ENCODE measurements at places on chromosomes 12 and 14. TPM values are rescaled to one million over a fixed set of nuclear protein-coding genes. Genes with fewer than 3 reads are reported as not detected.
A peak's percentile ranks its signal among the peaks of the same experiment; 100 is the strongest.

Gene B4GALNT1
- 1.4 TPM for total RNA-seq

DNA sequence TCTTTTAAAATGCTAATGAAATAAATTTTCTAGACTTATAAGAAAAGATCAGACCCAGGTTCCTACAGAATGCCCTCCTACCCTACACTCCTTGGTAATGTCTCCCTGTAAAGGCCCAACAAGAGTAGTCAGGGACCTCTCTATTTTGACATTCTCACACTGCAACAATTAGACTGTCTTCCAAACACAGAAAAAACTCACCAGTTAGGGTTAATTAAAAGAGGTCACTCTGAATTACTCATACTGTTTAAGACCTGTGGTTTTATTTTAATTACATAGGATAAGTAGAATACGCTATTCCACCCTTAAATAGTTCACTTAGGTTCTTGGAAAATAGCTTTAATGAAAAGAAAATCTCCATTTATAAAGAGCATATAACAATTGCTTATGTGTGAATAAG is 142.4 kb downstream of the ITPR2 start:
- no peaks in the 10 kb centered on the region for H3K27me3 ChIP-seq
- peaks cover 36% of the 10 kb centered on the region for H3K36me3 ChIP-seq
- H3K4me1 ChIP-seq: peaks cover 2% of the 10 kb centered on the region
- H3K27ac ChIP-seq: no peak overlapping the region
- H3K4me3 ChIP-seq: no peak overlapping the region

DNA sequence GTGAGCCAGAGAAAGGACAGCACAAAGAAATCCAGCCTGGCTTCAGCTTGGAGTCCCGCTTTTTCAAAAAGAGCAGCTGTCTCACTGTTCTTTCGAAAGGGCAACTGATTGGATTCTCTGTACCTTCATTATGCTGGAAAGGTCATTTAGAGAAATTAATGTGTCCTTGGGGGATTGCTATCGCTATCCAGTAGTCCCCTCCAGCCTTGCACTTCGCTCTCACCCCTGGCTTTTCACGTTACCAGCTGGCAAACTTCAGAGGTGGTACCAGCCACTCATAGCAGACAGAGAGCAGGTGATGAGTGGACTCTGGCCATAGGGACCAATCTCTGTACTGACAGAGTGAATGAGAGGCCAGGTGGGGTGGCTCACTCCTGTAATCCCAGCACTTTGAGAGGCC is 11.8 kb upstream of the NUAK1 start:
- no peaks in the 10 kb centered on the region for H3K4me1 ChIP-seq
- no peak overlapping the region for H3K27ac ChIP-seq
- peaks cover 23% of the 10 kb centered on the region for H3K27me3 ChIP-seq
- no peaks in the 10 kb centered on the region for H3K36me3 ChIP-seq
- DNase-seq: no peak

GRCh38 chr14:99261912-99262787 is 9.8 kb downstream of the BCL11B start:
- peak overlapping the region; percentile 99 for H3K27ac ChIP-seq
- peaks cover 76% of the 10 kb centered on the region for H3K4me1 ChIP-seq
- peaks cover 93% of the 10 kb centered on the region for H3K36me3 ChIP-seq

DNA sequence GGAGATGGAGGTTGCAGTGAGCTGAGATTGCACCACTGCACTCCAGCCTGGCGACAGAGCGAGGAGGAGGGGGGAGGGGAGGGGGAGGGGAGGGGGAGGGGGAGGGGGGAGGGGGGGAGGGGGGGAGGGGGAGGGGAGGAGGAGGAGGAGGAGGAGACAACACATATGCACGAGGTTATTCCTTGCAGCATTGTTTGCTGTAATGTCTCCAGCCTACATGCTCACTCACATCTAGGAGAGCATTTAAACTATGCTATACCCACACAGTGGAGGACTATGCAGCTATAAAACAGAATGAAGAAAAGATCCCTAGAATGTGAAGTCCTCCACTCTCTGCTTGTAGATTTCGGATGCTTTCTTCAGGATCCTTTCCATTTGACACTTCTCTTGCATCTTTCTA is 3.5 kb upstream of the HIGD1C start:
- DNase-seq: no peak
- no peak overlapping the region for H3K27ac ChIP-seq
- no peaks in the 10 kb centered on the region for H3K4me1 ChIP-seq
- H3K36me3 ChIP-seq: no peaks in the 10 kb centered on the region
- H3K4me3 ChIP-seq: no peak overlapping the region
- no peaks in the 10 kb centered on the region for H3K27me3 ChIP-seq

Gene CEP290
- total RNA-seq: 17.0 TPM

- no peaks in the 10 kb centered on the region for H3K36me3 ChIP-seq
- no peak for DNase-seq
- no peaks in the 10 kb centered on the region for H3K4me1 ChIP-seq
- H3K4me3 ChIP-seq: no peak overlapping the region
Observed at GRCh38 chr14:51552768-51553404, 98.8 kb upstream of the FRMD6 start.

DNA sequence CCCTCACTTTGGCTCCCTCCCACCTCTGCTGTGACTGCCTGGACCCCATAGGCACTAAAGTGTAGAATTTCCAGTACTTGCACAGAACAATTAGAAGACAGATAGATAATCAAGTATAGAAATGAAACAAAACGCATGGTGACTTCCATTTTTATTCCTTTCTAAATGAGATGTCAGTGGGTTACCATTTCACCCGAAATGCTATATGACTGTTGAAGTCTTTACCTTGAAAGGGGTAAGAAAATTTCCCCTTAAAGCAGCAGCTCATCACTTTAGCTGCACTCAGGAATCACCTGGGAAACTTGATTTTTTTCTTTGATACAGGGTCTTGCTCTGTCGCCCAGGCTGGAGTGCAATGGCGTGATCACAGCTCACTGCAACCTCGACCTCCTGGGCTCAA is 12.5 kb upstream of the KSR2 start:
- H3K4me1 ChIP-seq: peaks cover 3% of the 10 kb centered on the region
- H3K36me3 ChIP-seq: no peaks in the 10 kb centered on the region
- DNase-seq: no peak
- peak overlapping the region; percentile 58 for H3K27ac ChIP-seq

- peaks cover 79% of the 10 kb centered on the region for H3K4me1 ChIP-seq
- H3K36me3 ChIP-seq: peaks cover 79% of the 10 kb centered on the region
Observed at GRCh38 chr12:46209914-46210872, 58.6 kb downstream of the SLC38A1 start.

Gene PPM1A
- total RNA-seq: 30.4 TPM

Gene NYNRIN
- total RNA-seq: 0.16 TPM

- peaks cover 57% of the 10 kb centered on the region for H3K4me1 ChIP-seq
- DNase-seq: peak; percentile 63
- H3K27ac ChIP-seq: no peak overlapping the region
Observed at GRCh38 chr14:74616507-74616906, 4.5 kb upstream of the LTBP2 start.

Gene NOXRED1
- 0.66 TPM for total RNA-seq
